ENCODE measurements at places on chromosomes 11 and 22. TPM values are rescaled to one million over a fixed set of nuclear protein-coding genes. Genes with fewer than 3 reads are reported as not detected.

KCNJ5 gene
- not detected for total RNA-seq

CBY1 gene
- 15.1 TPM for total RNA-seq

HSPB2 gene
- not detected for total RNA-seq

BAIAP2L2 gene
- 0.58 TPM for total RNA-seq

DNA sequence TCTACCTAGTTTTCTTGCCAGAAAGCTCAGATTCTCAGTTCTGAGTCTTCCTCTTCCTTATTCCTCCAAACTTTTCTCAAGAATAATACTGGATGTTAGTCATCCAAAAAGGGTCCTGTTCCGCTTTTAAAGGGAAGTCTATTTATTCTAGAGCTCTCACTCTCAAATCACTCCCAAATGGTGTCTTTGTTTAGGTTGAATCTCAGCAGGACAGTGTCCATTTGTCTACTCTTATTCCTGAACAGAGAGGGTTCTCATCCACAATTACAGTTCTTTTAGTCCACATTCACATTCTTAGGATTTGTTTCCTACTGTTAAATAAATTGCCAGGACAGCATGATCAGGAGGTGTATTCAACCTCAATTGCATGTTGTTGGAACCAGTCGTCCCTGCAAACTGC, 61.3 kb downstream of the MUC15 start:
- no peak for DNase-seq
- no peaks in the 10 kb centered on the region for H3K36me3 ChIP-seq
- H3K4me3 ChIP-seq = no peak overlapping the region
- no peaks in the 10 kb centered on the region for H3K27me3 ChIP-seq
- no peak overlapping the region for H3K27ac ChIP-seq

DNA sequence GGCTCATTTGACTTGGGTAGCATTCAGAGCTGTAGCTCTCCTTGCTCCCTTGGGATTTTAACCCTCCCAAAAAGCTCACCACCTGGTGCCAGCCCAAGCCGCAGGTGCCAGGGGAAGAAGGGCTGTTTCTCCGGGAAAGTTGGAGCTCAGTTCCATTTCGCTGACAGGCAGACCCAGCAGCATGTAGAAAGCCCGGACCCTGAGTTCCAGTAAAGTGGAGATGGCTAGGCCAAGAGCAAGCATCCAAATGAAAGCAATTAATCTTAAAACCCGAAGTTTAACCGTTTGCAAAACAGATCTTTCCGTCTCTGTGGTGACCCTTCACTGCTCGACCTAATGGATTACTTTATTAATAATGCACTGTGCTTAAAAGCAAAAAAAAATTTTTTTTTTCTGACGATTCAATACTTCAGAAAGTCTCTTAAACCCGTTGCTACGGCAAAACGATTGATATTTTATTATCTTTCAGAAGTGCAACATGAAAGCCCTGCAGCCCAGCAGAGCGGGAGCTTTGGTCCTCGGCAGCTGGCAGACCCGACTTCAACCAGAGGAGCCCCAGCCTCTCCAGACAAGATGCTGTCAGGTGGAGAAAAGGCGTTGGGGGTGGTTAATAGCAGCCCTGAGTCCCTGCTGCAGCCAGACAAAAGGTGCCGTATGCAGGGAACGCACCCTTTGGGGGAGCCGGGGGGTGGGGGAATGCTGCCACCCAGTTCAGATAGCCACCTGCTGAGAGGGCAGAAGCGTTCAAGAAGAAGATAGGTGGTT, 3.3 kb downstream of the LMO1 start:
- no peaks in the 10 kb centered on the region for H3K36me3 ChIP-seq
- H3K27ac ChIP-seq = no peak overlapping the region
- H3K27me3 ChIP-seq = peaks cover 3% of the 10 kb centered on the region
- H3K4me3 ChIP-seq = no peak overlapping the region
- H3K4me1 ChIP-seq = peaks cover 5% of the 10 kb centered on the region
- DNase-seq = no peak

DNA sequence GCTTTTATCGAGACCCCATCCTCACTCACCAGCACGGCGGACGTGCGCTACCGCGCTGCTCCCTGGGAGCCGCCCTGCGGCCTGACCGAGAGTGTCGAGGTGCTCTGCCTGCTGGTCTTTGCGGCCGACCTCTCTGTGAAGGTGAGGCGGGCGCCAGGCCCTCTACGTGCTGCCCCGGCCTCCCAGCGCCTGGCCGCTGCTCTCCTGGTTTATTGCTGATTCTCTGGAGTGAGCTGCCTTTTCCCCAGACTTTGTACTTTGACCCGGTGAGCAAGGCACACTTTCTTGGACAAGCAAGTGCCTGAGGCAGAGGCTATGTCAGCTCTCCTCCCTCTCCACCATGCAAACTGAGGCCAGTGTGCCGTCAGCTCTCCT, 6.5 kb downstream of the TPCN2 start:
- no peak overlapping the region for H3K27ac ChIP-seq
- H3K4me3 ChIP-seq = no peak overlapping the region
- H3K27me3 ChIP-seq = no peaks in the 10 kb centered on the region
- H3K4me1 ChIP-seq = peaks cover 5% of the 10 kb centered on the region
- H3K36me3 ChIP-seq = no peaks in the 10 kb centered on the region

DNA sequence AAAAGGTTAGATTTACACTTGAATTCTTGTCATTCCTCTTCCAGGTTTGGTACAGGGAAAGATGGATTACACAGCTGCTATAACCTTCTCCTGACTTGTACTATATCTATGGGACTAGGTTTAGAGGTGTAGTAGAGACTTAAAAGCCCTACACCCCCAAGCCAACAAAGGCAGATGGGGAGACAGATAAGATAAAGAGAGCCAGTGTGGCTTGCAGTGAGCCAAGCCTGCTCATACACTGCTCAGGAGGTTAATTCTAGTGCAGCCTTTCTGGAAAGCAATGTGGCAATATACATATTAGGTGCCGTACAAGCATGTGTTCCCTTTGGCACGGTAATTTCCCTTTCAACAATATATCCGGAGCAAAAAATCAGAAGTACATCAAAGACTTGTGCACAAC, 10.8 kb downstream of the SIK3 start:
- no peak for DNase-seq
- H3K27me3 ChIP-seq = no peaks in the 10 kb centered on the region
- peaks cover 29% of the 10 kb centered on the region for H3K4me1 ChIP-seq
- no peaks in the 10 kb centered on the region for H3K36me3 ChIP-seq
- no peak overlapping the region for H3K27ac ChIP-seq

GRCh38 chr22:24155627-24156140, 25.6 kb upstream of the SUSD2 start:
- H3K36me3 ChIP-seq = peaks cover 6% of the 10 kb centered on the region
- DNase-seq = no peak
- peaks cover 76% of the 10 kb centered on the region for H3K4me1 ChIP-seq
- H3K4me3 ChIP-seq = peak overlapping the region; percentile 94
- peak overlapping the region; percentile 40 for H3K27ac ChIP-seq

DNA sequence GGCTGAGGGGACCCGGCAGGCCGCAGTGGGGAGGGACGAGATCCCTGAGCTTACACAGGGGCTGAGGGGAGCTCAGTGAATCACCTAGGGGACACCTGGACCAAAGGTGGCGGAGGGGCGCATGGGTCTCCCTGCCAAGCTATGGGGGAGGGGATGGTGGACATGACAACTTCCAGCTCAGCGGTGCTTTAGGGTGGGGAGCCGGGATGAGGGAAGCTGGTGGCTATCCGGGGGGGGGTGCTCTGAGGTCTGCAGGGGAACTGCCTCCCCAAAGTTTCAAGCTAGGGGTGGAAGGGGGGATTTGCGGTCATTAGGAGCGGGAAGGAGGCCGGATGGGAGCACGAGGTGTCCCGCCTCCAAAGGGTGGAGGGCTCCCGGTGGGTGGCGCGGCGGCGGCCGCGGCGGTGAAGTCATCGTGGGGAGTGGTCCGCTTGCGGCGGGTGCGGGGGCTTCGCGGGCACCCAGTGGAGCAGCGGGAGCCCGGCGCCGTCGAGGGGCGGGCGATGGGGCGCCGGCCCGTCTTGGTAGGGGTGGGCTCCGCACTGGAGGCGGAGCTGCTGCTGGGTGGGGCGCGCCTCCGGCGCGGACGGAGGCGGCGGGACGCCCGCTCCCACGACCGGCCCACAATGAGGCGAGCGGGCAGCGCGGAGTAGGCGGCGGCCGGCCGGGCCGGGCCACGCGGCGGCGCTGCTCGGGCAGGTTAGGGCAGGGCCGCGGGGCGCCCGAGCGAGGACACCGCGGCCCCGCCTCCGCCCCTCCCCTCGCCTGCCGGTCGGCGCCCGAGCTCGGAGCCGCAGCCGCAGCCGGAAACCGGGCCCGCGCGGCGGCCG, at the start of gene MICALL1:
Gene MICALL1, plus strand, starts transcription at position 764 of the 830 bp plus-strand sequence. CDS start 126 bp downstream, outside the sequence.
- peaks cover 12% of the 10 kb centered on the region for H3K4me1 ChIP-seq
- H3K27me3 ChIP-seq = no peaks in the 10 kb centered on the region
- H3K27ac ChIP-seq = peak within 1 kb of the TSS; percentile 54
- H3K4me3 ChIP-seq = peak within 1 kb of the TSS; percentile 45
- DNase-seq = peak; percentile 63
- H3K36me3 ChIP-seq = no peaks in the 10 kb centered on the region

DNA sequence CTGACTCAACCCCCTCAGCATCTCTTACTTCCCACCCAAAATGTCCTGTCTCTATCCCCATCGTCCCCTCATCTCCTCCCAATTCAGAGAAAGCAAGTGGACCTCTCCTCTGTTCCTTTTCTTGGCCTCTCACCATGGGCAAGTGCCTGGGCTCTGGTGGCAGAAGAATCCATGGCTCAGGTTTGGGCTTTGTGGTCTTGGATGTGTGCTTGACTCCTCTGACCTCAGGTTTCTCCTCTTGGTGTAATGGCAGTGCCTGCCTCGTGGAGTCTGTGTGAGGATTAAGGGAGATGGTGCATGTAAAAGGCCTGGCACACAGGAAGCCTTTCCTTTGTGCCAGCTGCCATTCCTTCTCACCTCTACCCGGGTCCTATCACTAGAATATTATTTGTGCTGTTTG, 3.2 kb downstream of the BMAL1 start:
- H3K27ac ChIP-seq = no peak overlapping the region
- peaks cover 57% of the 10 kb centered on the region for H3K4me1 ChIP-seq
- DNase-seq = no peak
- no peaks in the 10 kb centered on the region for H3K27me3 ChIP-seq
- no peaks in the 10 kb centered on the region for H3K36me3 ChIP-seq
- H3K4me3 ChIP-seq = no peak overlapping the region

- no peak for DNase-seq
- no peak overlapping the region for H3K4me3 ChIP-seq
- no peak overlapping the region for H3K27ac ChIP-seq
These were observed 82.1 kb downstream of the CECR2 start for GRCh38 chr22:17451316-17451715.

DNA sequence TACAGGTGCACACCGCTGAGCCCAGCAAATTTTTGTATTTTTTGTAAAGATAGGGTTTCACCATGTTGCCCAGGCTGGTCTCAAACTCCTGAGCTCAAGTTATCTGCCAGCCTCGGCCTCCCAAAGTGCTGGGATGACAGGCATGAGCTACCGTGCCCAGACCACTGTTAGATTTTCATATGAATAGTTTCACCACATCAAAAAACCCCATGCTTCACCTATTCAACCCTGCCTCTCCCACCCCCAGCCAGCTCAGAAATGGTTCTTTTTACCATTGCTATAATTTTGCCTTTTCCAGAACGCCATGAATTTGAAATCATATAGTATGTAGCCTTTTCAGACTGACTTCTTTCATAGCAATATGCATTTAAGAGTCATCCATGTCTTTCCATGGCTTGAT, 37.9 kb downstream of the CDPF1 start:
- no peak overlapping the region for H3K4me3 ChIP-seq
- H3K27ac ChIP-seq = no peak overlapping the region
- DNase-seq = no peak
- no peaks in the 10 kb centered on the region for H3K4me1 ChIP-seq
- no peaks in the 10 kb centered on the region for H3K36me3 ChIP-seq
- no peaks in the 10 kb centered on the region for H3K27me3 ChIP-seq

- no peak overlapping the region for H3K27ac ChIP-seq
- no peaks in the 10 kb centered on the region for H3K4me1 ChIP-seq
- no peaks in the 10 kb centered on the region for H3K36me3 ChIP-seq
- H3K27me3 ChIP-seq = no peaks in the 10 kb centered on the region
- DNase-seq = no peak
These were observed 18.4 kb downstream of the FAM118B start for GRCh38 chr11:126229858-126230540.

- no peak overlapping the region for H3K4me3 ChIP-seq
- H3K4me1 ChIP-seq = no peaks in the 10 kb centered on the region
- H3K36me3 ChIP-seq = no peaks in the 10 kb centered on the region
- H3K27me3 ChIP-seq = no peaks in the 10 kb centered on the region
These were observed 65.1 kb downstream of the SLC22A12 start for GRCh38 chr11:64655941-64656601.

DNA sequence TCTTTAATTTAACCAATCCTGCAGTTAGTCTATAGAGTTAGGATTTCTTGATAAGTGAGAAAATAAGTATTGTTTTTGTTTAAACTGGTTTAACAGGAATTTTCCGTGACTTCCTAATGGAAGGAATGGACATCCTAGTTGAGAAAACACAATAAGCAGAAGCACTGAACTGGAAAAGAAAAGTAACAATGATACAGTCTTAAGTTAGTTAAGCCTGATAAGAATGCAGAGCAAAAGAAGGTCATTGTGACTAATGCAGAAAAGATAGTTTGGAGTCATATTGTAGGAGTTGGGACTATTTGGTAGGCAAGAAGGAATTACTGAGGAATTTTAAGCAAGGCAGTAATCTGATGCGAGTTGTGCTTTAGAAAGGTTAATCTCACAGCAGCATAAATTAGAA, 11.7 kb downstream of the RNF141 start:
- H3K4me1 ChIP-seq = no peaks in the 10 kb centered on the region
- no peak overlapping the region for H3K4me3 ChIP-seq
- H3K27me3 ChIP-seq = no peaks in the 10 kb centered on the region
- H3K36me3 ChIP-seq = peaks cover 22% of the 10 kb centered on the region

- H3K36me3 ChIP-seq = no peaks in the 10 kb centered on the region
- H3K4me1 ChIP-seq = no peaks in the 10 kb centered on the region
- H3K4me3 ChIP-seq = no peak overlapping the region
- DNase-seq = no peak
These were observed 38.8 kb upstream of the SYT7 start for GRCh38 chr11:61619471-61620226.

GRCh38 chr22:44916281-44917231, 93.2 kb downstream of the PHF21B start:
- no peak overlapping the region for H3K4me3 ChIP-seq
- H3K27me3 ChIP-seq = no peaks in the 10 kb centered on the region
- no peak overlapping the region for H3K27ac ChIP-seq
- no peak for DNase-seq

DNA sequence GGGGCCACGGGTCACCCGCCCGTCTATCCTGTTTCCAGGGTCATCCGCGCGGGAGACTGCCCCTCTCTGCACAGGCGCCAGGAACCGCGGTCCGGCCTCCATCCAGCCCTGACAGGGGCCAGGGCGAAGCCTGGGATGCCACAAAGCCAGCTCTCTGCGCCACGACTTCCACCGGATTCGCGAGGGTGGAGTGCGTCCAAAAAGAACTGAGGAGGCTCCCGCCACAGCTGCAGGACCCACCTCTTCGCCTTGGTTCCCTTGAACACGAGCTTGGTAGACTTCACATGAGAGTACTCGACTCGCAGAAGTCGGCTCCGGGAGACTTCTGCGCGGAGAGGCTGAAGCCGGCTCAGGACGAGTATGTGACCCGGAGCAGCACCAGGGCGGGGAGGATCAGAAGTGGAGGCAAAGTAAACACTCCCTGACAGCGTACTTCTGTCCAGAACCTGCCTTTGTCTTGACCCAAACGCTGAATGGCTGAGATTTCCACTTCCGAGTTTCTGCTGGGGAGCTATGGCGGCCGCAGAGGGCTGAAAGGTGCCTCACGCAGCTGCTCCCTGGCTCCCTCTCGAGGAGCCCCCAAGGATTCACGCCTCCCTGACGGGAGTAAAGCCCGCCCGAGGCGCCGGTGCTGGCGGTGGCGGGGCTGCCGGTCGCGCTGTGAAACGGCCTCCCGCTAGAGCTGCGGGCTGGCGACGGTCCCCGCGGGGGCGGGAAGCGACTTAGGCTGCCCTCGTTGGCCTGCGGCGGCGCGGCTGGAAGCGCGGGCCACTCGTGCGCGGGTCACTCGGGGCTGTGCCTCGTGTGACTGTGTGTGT, 4566.7 kb upstream of the OR11H1 start:
- DNase-seq = no peak
- no peak overlapping the region for H3K27ac ChIP-seq
- no peak overlapping the region for H3K4me3 ChIP-seq
- no peaks in the 10 kb centered on the region for H3K36me3 ChIP-seq
- no peaks in the 10 kb centered on the region for H3K4me1 ChIP-seq
